ENCODE measurements at places on chromosomes 7 and 10. TPM values are rescaled to one million over a fixed set of nuclear protein-coding genes. Genes with fewer than 3 reads are reported as not detected.

DNA sequence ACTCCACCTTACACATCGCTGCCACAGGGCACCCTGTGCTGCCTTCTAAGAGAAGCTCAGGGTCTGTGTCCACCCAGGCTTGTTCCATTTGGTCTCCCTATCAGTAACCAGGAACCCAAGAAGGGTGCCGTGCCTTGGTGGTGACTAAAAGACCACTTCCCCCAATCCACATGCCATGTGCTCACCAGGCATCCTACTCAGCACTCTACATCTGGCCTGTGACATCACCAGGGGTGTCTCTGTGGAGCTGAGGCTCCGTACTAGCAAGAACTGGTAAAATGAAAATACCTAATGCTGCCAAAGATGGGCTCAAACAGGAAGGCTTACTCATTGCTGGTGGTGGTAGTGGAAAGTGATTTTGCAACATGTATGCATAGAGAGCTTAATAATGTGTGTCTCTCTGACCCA is 19.0 kb upstream of the C10orf71 start:
- DNase-seq, result no peak

- DNase-seq, result no peak
Observed at GRCh38 chr10:48633381-48634197, 28.7 kb upstream of the ARHGAP22 start.

- no peak for DNase-seq
Observed at GRCh38 chr7:27199849-27200760, at the start of gene HOXA13. TSS of gene HOXA13 (minus strand) at chr7:27200091. CDS start at chr7:27200077, 14 bp downstream.

The SH3PXD2A gene
- 8.2 TPM for total RNA-seq

DNA sequence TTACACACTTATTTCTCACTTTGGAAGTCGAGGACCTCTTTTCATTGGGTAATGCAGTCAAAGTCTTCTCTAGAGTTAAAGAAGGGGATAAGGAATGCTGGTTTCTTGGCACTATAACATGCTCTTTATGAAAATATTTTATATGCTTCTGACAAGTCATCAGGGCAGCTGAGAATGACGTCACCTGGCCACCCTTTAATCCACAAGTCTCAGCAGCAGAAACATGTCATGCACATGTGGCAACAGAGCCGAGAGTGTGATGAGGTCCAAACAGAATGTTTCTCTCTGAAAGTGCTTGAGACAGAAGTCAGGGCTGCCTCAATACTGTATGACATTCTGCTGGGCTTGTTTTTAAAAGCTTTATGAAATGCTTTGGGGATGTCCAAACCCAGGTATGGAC is 63.5 kb upstream of the C10orf90 start:
- no peak for DNase-seq

DNA sequence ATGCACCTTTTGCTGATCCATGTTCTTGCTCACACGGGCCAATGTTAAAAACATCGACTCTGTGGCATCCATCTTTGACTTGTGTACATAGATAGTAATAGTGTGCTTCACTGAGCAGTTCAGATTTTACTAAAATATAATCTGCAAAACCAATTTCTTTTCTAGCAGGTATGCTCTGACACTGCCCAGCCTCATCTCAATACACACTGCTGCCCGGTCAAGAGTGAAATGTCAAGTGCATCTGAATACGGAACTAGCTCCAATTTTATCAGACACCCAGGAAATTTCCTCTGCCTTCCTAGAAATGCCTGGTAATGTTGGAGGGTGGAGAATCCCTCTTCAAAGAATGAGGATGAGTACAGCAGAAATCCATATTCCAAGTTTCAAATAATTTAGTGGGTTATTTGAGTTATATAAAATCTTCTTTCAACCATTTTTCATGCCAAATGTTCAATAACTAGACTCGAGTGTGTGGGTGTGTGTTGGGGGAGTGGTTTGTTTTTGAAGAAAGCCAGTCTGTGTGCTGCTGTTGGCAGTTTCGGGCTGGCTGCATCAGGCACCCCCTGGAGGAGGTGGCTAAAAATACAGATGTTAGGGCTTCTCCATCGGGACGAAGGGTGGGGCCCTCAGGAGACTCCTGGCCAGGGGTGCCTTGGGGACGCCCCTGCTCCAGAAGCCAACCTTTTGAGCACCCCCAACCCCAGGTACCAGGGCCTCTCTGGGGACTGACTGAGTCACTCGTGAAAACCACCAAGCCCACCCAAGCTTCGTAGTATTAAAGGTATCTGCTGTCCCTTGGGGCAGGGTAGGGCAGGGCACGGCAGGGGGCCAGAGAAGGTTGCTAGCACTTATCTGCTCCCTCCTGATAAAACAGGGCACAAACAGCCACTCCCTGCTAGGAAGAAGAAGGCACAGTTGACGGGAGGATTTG is 15.4 kb downstream of the CTBP2 start:
- no peak for DNase-seq

- DNase-seq, result no peak
Observed at GRCh38 chr10:11303361-11304170, 285.9 kb downstream of the CELF2 start.

DNA sequence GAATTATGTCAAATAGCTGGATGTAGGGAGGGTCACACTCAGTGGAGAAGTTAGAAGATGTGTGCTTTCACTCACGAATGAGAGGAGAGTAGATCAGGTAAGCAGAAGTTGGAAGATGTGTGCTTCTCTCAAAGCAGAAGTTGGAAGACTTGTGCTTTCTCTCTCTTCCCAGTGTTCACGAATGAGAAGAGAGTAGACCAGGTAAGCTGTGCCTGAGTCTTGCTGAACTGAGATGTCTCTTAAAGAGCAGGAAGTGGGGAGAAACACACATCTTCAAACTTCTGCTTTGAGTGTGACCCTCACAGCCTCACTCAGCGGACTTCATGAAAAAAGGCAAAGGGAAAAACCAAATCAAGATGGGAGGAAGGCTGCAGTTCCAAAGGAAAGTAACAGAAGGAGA is 7.0 kb upstream of the TMEM243 start:
- DNase-seq, result no peak

The CALML3 gene
- not detected for total RNA-seq

GRCh38 chr7:128022631-128023532 is 8.4 kb downstream of the LRRC4 start:
- DNase-seq, result peak; percentile 51

GRCh38 chr7:142832417-142832816 is 22.5 kb upstream of the EPHB6 start:
- DNase-seq, result no peak

DNA sequence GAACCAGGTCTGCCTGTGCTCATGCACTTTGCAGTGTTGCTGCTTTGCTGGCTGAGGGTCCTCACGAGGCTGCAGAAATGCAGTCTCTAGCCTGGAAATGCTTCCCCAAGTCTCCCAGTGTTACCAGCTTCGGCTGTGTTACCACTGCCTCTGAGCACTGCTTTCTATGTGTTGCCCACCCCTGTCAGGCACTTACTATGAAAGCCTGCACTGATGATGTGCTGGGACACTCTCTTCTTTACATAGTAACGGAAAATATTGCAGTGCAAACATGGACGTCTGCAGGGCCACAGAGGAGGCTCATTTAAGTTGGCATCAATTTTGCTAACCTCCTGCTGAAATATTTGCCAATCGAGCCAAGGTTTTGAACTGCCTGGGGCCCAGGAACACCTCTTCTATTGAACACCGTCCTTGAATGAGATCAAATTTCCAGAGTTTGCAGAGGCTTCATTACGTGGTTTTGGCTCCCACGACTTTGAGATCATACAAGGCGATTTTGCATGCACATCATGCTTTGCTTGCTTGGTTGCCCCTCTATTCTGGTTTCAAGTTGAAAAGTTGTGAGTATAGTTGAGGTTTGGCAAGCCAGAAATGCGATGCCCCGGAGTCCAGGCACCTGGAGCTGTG is 404.7 kb upstream of the PODXL start:
- no peak for DNase-seq

DNA sequence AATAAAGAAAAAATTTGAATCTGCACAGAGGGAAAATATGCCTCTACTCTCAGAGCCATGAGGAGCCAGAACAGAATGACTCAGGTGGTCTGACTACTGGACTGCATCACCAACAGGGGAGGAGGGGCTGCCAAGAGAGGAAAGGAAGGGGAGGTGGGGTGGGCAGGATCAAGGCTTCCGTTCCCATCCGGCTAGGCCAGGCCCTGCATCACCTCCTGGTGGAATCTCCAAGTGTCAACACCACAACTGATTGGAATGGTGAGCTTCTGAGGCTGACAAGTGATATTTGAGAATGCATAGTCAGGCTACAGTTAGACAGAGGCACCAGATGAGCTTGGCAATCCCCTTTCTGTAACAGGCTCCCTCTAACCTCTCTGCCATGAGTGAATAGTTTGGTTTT is 10.4 kb upstream of the GPR26 start:
- DNase-seq, result no peak

GRCh38 chr10:33965795-33966581 is 631.5 kb upstream of the NRP1 start:
- no peak for DNase-seq

The PNLIPRP3 gene
- not detected for total RNA-seq

GRCh38 chr10:28678687-28679457 is 1.6 kb downstream of the BAMBI start:
- DNase-seq, result no peak

- DNase-seq, result peak; percentile 60
Observed at GRCh38 chr10:113475381-113475807, 77.5 kb upstream of the HABP2 start.

DNA sequence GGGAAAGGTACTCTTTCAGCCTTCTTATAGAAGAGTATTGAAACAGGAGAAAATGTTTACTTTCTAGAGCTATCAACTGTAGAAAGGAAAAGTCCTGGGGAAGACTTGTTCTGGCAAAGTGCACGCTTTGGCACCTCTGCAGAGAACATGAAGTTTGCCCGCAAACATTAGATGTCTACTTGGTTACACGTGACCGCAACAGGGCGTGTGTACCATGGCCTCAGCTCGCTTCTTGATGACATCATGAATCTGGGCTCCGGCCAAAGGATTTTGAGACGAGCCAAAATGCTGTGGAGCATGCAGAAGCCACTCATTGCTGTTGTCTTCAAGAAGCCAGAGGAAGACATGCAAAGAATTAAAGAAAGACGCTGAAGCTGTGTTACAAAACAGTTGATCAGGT is 8.6 kb upstream of the TAS2R60 start:
- DNase-seq, result peak; percentile 64

The TNPO3 gene
- 103 TPM for total RNA-seq

GRCh38 chr7:95811846-95812445 is 39.6 kb downstream of the DYNC1I1 start:
- DNase-seq, result no peak

DNA sequence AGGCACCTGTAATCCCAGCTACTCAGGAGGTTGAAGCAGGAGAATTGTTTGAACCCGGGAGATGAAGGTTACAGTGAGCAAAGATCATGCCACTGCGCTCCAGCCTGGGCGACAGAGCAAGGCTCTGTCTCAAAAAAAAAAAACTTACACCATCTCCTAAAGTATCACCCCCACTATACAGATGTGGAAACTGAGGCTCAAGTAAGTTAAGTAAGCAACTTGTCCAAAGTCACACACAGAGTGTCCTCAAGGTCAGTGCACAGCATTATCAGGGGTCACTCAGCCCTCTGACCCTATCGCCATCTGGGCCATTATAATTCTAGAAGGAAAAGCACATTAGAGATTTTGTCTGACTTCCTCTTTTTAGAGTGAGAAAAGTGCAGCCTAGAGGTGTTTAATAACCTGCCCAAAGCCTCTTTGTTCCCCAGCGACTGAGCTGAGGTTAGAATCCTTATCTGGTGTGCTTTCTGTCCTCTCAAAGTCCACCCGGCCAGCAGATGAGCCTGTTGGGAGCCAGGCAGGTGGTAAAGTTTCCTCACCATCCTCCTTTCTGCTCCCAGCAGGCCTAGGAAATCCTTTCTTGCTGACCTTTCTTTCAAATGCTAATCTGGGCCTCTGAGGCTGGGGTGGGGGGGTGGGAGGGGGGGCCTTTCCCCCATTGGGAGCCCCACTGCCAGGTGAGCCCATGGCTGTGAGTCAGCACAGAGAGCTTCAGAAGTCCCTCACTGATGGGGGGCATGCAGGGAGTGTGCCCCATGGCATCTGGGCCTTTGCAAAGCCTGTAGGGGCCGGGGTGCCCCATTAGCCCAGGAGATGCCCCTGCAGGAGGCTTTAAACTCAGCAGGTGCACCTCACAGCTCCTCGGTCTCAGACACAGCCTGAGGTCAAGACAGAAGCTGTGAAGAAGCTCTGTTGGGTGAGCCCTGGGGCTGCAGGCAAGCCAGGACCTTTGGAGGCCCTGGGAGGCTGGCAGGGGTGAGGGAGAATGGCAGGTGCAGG is 12.0 kb upstream of the KCNMA1 start:
- DNase-seq, result no peak

DNA sequence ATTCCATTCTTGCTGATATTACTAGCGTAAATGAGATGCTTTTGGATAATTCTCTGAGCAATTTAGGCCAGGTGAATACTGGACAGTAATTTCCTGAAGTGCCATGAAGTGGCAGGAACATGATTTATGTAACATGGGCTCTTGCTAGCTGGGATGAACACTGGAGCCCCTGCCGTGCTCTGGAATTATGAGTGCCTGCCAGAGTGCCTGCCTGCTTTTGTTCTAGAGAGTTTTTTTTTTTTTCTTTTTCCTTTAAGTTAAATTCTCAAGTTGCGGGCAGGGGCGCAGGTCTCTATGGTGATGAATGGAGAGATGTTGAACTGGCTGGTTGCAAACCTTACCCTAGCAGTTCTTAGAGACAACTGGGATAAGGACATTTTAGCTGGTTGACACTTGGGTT is 165.9 kb downstream of the AUTS2 start:
- DNase-seq, result no peak

DNA sequence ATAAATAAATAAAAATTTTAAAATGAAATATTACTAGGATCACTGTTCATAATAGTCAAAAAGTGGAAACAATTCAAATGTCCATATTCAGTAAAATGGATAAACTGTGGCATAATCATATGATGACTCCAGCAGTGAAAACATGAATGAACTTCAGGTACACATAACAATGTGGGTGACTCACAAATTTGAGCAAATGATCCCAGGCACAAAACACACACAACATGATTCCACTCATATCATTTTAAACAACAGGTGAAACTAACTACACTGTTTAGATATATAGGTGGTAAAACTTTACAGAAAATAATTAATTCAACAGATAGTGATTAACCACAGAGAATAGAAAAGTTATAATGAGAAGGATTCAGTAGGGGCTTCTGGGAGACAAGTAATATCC is 14.7 kb upstream of the SAMD8 start:
- DNase-seq, result peak; percentile 4

The NEUROG3 gene
- total RNA-seq, result not detected

DNA sequence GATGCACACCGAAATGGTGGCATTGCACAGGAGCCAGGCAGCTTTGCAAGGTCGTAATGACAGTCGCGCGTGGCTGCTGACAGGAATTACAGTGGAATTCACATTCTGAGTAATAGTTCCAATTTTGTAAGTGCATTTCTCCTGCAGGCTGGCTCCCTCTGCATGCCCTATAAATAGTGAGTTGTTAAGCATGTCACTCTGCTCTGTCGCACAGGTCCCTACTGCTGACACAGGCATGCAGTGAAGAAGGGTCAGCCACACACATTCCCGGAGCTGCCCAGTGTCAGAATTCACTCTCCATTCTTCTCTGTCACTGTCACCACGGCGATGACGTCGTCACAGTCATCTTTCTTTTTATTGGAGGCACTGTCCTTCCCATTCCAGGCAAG is 49.2 kb upstream of the SHH start:
- DNase-seq, result peak; percentile 22

Measured in renal cortical epithelial cell (primary cell).